ENCODE measurements at places on chromosomes 1 and 21.

- no peak for DNase-seq
Measured at GRCh38 chr1:176517484-176517883, 54.5 kb downstream of the PAPPA2 start.

DNA sequence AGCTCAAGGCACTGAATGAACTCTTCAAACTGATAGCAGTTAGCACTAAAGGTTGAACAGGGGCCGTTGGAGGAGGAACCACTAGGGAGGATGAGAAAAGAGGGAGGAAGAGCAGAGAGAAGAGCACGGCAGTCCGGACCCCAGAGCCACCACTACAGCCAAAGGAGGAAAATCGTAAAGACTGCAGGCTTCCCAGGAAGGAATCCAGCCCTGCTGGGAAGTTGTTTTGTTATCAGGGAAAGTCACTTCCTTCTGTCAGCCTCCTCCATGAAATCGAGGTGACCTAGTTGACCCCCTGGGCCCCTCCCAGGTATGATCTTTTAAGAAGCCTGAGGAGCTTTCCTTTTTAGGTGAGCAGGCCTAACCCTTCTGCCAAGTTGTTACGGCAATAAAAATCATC lies 88.2 kb downstream of the PBX1 start:
- no peak for DNase-seq

DNA sequence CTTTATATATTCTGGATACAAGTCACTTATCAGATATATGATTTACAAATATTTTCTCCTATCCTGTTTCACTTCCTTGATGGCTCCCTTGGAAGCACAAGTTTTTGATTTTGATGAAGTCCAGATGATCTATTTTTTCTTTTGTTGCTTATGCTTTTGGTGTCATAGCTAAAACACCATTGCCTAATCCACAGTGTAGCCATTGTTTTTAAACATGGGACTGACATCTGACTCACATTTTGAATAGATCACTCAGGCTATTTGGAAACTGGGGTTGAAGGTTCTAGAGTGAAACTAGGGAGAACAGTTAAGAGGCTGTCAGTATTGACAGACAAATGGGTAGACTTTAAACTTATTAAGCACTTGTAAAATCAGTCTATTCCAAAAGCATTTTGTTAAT lies 16.6 kb downstream of the AK4 start:
- DNase-seq, result no peak

DNA sequence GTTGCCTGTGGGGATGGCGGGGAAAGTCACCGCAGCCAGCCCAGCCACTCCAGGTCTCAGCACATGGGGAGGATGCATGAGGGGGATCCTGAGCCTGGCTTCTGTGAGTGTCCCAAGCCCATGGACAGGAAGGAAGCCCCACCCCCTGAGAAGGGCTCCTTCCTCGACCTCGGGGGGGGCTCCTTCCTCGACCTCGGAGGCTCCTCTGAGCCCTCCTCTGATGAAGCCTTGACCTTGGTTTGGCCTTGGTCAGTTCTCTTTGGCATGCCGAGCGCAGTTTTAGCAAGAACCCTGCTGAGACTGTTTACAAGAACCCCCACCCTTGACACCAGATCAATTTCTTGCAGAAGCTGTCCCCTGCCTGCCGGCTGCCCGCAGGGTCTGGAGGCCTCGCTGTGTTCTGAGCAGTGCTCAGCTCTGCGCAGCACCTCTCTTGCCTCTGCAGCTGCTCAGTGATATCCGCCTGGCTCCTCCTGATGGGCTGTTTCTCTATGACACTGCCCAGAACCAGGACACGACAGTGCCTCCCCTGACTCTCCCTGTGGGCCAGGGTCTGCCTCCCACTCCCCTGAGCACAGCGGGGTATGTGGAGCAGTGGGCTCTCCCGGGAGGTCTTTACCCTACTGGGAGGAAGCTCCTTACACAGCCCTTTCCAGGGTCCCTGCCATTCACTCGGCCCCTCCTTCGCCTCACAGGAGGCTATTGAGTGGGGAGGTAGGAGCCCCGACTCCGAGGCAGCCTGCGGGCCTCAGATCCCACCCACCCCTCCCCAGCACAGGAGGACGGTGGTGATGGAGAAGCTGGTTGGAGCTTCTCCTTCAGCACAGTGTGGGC lies 15.4 kb downstream of the ACTRT2 start:
- no peak for DNase-seq

- no peak for DNase-seq
Measured at GRCh38 chr1:240906477-240906876, 294.5 kb upstream of the GREM2 start.

DNA sequence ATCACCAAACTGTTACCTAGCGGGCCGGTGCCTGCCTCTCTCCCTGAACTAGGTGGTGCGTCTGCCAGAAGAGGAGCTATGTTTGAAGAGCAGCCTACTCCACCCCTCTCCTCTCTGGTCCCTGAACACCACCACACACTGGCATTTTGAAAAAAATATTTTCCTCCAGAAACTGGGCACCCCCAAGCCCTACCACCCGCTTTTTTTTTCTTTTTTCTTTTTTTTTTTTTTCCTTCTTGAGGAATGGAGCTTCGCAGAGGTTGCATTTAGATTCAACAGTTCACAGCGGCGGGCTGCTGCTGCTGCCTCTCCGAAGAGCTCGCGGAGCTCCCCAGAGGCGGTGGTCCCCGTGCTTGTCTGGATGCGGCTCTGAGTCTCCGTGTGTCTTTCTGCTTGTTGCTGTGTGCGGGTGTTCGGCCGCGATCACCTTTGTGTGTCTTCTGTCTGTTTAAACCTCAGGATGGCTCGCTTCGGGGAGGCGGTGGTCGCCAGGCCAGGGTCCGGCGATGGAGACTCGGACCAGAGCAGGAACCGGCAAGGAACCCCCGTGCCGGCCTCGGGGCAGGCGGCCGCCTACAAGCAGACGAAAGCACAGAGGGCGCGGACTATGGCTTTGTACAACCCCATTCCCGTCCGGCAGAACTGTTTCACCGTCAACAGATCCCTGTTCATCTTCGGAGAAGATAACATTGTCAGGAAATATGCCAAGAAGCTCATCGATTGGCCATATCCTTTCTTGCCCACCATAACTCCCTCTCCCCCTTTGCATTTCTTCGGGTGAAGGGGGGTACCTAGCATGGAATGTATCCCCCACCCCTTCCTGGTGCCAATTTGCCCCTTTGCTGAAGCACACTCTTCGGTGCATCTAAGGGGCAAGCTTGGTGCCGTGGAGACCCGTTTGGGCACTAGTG lies at the start of gene CACNA1E:
Gene CACNA1E, plus strand, starts transcription at position 233 of the 911 bp plus-strand sequence. Its CDS starts 228 bp downstream, at position 461.
- DNase-seq, result no peak

GRCh38 chr1:62436039-62436465 lies 797 bp upstream of the USP1 start:
- no peak for DNase-seq

GRCh38 chr1:205978676-205979075 lies 24.5 kb downstream of the RAB7B start:
- no peak for DNase-seq

DNA sequence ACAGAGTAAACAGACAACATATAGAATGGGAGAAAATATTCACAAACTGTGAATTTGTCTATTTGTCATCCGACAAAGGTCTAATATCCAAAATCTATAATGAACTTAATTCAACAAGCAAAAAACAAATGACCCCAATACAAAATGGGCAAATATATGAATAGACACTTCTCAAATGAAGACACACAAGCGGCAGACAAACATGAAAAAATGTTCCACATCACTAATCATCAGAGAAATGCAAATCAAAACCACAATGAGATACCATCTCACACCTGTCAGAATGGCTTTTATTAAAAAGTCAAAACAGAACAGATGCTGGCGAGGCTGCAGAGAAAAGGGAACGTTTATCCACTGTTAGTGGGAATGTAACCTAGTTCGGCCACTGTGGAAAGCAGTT lies 72.7 kb downstream of the SMYD3 start:
- DNase-seq, result no peak

All from cerebellar nuclear complex (tissue), 1 donor.